ENCODE measurements at places on chromosomes 3 and 15.

GRCh38 chr3:57105585-57105984, 45.1 kb downstream of the SPATA12 start:
- no peak for DNase-seq

- DNase-seq: no peak
These were observed 172.5 kb downstream of the POTEB3 start for GRCh38 chr15:21267671-21268395.

DNA sequence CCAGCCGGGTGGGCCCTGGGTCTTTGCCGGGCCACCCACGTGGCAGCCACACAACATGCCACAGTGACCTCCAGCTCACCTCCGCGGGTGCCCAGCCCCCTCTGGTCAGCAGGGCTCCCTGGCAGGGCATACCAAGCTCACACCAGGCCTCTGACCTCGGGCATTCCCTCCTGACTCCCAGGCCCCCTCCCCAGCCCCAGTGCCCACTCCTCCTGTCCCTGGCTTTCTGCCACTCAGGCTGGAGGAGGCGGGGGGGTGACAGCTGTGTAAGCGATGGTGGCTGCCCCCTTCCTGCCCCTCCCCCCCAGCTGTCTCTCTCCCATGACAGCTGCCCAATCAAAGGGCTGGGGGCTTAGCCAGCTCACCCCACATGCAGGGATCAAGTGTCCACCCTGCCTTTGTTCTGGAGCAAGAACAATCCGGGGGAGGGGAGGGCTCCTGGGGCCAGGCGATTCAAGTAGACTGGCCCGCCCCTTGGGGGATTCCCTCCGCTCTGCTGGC, 3.3 kb downstream of the PCBP4 start:
- DNase-seq: no peak

DNA sequence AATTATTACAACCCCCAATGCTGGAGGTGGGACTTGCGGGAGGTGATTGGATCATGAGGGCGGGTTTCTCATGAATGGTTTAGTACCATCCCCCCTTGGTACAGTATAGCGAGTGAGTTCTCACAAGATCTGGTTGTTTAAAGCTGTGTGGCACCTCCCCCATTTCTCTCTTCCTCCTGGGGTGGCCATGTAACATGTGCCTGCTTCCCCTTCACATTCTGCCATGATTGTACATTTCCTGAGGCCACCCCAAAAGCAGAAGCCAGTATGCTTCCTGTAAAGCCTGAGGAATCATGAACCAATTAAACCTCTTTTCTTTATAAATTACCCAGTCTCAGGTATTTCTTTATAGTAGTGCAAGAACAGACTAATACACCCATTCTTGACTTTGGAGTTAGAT, 20.3 kb upstream of the PROK2 start:
- no peak for DNase-seq

DNA sequence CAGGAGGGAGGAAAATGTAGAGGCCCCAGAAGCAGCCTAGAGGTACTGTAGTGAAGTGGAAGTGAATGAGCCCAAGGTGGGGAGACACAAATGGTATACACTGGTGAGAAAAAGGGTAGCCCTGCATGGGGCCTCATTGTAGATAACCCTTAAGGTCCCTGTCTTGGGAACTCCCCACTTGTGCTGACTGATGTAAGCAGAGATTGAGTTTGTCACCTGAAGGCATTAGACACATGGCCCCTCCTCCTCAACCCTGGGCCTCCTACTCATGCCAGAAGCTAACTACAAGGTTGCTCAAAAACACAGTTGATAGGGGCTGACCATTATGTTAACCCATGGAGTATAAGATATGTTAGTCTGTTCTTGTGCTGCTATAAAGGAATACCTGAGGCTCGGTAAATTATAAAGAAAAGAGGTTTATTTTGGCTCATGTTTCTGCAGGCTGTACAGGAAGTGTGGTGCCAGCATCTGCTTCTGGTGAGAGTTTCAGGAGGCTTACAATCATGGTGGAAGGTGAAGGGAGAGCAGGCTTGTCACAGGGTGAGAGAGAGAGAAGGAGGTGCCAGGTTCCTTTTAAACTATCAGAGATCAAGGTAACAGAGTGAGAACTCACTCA, 84.6 kb upstream of the RNU6-1 start:
- DNase-seq: no peak

DNA sequence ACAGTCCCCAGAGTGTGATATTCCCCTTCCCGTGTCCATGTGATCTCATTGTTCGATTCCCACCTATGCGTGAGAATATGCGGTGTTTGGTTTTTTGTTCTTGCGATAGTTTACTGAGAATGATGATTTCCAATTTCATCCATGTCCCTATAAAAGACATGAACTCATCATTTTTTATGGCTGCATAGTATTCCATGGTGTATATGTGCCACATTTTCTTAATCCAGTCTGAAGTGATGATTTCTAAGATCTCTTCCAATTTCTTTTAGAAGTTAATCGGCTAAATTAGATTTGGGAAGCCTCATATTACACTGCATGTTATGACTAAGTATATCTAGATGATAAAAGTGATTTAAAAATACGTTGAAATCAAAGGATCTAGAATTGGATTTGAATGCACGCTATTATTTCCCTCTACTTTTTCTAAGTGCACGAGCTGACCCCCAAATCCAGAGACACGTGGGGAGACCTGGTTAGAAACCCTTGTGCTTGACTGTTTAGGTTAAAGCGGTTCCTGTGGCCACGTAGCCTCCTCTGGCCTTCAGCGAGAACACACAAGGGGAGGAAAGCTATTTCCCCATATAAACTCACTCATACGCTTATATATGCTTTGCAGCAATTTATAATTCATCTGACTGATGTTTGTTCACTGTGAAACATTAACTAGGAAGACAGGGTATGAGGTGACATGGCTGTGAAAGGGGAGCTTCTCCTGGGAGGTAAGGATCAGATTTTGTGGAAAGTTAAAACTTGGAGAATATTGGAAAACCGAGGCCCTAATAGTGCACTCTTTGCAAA, 243.8 kb downstream of the PDZRN3 start:
- no peak for DNase-seq

GRCh38 chr3:156664011-156664830, 10.2 kb upstream of the TIPARP start:
- no peak for DNase-seq

- no peak for DNase-seq
These were observed 40.9 kb upstream of the SMAD3 start for GRCh38 chr15:67024314-67024997.
